ENCODE measurements at places on chromosomes 1 and 21. TPM values are rescaled to one million over a fixed set of nuclear protein-coding genes. Genes with fewer than 3 reads are reported as not detected.

The HSPA6 gene
- total RNA-seq, result 0.47 TPM

The LENEP gene
- total RNA-seq, result 0.91 TPM

The DSCAM gene
- not detected for total RNA-seq

The PPIAL4G gene
- total RNA-seq, result 0.26 TPM

DNA sequence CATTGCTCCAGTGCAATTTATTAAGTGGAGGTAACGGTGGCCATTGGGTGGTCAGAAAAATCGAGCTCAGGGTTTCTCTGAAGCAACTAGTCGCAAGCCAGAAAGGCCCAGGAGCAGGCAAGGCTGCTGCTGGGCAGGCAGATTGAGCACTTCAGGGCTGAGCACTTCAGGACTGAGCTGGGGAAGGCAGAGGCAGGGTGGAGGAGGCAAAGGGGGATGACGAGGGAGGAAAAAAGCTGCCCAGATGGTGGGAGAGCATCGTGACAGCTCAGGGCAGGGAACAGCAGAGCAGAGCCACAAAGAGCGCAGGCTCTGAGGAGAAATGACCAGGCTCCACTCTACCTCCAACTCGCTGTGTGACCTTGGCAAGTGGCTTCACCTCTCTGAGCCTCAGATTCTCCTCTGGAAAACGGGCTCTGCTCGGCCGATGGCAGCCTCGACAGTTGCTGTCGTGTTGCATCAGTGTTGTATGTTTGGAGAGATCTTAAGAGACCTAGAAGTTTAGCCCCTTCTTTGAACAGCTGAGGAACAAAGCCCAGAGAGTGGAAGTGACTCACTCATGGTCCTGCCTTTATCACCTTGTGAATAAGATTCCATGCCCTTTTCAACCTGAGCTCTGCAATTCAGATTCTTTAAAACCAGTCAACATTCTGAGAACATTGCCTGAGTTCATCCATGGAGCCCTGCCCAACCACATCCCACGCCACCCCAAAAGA lies 141.4 kb downstream of the SYF2 start:
- peaks cover 43% of the 10 kb centered on the region for H3K27me3 ChIP-seq
- no peak overlapping the region for H3K4me3 ChIP-seq
- H3K4me1 ChIP-seq, result peaks cover 25% of the 10 kb centered on the region
- H3K27ac ChIP-seq, result no peak overlapping the region
- peaks cover 12% of the 10 kb centered on the region for H3K36me3 ChIP-seq

DNA sequence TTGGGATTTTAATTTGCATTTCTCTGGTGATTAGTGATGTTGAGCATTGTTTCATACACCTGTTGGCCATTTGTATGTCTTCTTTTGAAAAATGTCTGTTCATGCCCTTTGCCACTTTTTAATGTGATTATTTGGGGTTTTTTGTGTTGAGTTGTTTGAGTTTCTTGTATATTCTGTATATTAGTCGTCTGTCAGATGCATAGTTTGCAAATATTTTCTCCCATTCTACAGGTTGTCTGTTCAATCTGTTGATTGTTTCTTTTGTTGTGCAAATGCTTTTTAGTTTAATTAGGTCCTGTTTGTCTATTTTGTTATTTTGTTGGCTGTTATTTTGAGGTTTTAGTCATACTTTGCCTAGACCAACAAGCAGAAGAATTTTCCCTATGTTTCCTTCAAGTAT lies 164.0 kb upstream of the CXADR start:
- H3K4me3 ChIP-seq, result no peak overlapping the region
- no peak for DNase-seq

- no peak overlapping the region for H3K27ac ChIP-seq
- peaks cover 6% of the 10 kb centered on the region for H3K27me3 ChIP-seq
- peaks cover 2% of the 10 kb centered on the region for H3K4me1 ChIP-seq
- H3K4me3 ChIP-seq, result no peak overlapping the region
Observed at GRCh38 chr1:31579374-31579773, 3.1 kb downstream of the TINAGL1 start.

GRCh38 chr1:29084196-29084521 lies 39.5 kb downstream of the TMEM200B start:
- H3K27ac ChIP-seq, result no peak overlapping the region
- H3K4me1 ChIP-seq, result no peaks in the 10 kb centered on the region
- H3K4me3 ChIP-seq, result no peak overlapping the region
- no peaks in the 10 kb centered on the region for H3K36me3 ChIP-seq

DNA sequence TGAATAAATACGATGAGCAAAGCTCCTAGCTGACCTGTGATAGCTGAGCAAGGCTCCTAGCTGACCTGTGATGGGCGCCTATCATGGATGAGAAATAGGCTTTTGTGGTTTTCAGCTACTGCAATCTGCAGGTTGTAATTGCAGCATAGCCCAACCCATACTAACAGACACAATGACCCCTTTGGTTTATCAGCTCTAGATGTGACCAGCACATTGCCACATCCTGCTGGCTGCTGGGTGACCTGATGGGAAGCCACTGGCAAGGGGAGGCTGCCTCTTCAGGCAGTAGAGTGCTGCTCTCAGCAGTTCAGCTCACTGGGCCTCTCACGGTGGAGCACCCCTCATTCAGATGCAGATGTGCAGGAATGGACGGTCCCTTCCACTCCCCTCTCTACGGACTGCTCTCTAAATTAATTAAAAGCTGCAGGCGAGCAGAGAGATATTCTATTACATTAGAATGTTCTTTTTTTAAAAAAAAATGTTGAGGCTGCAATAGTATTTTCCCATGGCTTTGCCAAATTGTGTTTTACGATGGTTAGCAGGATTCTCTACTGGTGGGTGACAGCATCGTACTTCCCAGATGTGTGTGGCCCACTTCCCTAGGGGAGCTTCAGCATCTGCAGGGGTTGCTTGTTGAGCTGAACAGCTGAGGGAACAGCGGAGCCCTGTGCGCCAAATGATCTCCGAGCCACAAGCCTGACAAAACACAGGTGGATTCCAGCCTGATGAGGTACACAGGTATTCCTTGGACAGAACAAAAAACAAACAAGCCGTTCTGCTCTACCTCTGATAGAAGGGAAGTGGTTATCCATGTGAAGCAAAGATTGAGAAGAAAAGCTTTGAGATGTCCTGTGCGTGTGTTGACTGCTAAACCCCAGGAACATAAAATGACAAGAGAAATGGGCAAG lies 65.0 kb downstream of the SYT6 start:
- H3K36me3 ChIP-seq, result no peaks in the 10 kb centered on the region
- no peak overlapping the region for H3K4me3 ChIP-seq
- H3K27me3 ChIP-seq, result peaks cover 43% of the 10 kb centered on the region
- no peak overlapping the region for H3K27ac ChIP-seq

DNA sequence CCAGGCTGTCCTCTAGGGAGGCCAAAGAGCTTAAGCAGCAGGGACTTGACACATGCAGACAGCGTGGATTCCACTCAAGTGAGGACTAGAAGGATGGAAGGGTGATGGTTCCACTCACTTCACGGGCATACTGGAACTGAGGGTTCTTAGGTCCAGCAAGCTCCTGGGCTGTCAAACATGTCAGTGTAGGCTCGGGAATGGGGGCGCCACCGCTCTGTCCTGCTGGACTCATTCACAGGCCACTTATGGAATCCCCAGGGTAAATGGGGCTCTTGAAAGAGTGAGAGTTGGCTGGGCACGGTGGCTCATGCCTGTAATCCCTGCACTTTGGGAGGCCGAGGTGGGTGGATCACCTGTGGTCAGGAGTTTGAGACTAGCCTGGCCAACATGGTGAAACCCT lies 27.7 kb upstream of the CSF3R start:
- H3K4me1 ChIP-seq, result peaks cover 15% of the 10 kb centered on the region
- H3K27ac ChIP-seq, result no peak overlapping the region
- H3K27me3 ChIP-seq, result peaks cover 23% of the 10 kb centered on the region
- H3K4me3 ChIP-seq, result no peak overlapping the region
- no peaks in the 10 kb centered on the region for H3K36me3 ChIP-seq

DNA sequence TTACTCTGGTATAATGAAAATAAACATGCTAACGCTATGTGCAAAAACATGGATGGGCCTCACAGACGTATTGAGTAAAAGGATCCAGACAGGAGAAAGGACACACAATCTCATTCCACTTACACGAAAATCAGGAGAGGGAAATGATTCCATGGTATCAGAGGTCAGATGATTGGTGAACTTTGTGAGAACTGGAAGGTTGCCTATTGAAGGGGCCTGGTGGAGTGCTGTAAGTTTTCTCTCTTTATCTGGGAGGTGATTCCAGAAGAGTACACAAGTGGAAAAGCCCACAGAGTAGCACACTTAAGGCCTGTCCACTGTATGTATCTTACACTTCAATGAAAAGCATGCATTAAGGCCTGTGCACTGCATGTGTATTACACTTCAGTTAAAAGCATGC lies 9.6 kb downstream of the GSTM2 start:
- no peaks in the 10 kb centered on the region for H3K36me3 ChIP-seq
- H3K27me3 ChIP-seq, result no peaks in the 10 kb centered on the region
- DNase-seq, result no peak
- H3K4me3 ChIP-seq, result no peak overlapping the region
- H3K27ac ChIP-seq, result no peak overlapping the region

DNA sequence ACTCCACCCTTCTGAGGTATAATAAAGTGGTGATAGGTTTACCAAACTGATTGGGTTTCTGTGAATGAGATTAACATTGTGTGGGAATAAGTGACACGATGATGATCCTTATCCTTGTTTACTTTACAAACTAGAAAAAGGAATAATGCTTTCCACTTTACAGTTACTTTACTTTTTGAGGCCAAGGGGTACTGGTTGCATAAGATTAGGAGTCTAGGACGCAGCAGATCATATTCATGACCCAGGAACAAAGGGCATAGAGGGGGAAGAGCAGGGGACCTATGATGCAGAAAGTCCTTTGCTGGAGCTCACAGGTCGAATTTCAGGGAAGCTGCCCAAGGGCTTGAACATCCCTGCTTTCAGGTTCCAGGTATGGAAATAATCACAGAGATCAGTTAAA lies 20.4 kb downstream of the FGGY start:
- H3K4me1 ChIP-seq, result peaks cover 41% of the 10 kb centered on the region
- H3K27ac ChIP-seq, result peak overlapping the region; percentile 65
- peaks cover 10% of the 10 kb centered on the region for H3K36me3 ChIP-seq
- no peak overlapping the region for H3K4me3 ChIP-seq

GRCh38 chr1:230057681-230058565 lies 9.1 kb upstream of the GALNT2 start:
- peaks cover 24% of the 10 kb centered on the region for H3K27me3 ChIP-seq
- no peak for DNase-seq
- no peak overlapping the region for H3K4me3 ChIP-seq
- no peak overlapping the region for H3K27ac ChIP-seq
- peaks cover 4% of the 10 kb centered on the region for H3K36me3 ChIP-seq

DNA sequence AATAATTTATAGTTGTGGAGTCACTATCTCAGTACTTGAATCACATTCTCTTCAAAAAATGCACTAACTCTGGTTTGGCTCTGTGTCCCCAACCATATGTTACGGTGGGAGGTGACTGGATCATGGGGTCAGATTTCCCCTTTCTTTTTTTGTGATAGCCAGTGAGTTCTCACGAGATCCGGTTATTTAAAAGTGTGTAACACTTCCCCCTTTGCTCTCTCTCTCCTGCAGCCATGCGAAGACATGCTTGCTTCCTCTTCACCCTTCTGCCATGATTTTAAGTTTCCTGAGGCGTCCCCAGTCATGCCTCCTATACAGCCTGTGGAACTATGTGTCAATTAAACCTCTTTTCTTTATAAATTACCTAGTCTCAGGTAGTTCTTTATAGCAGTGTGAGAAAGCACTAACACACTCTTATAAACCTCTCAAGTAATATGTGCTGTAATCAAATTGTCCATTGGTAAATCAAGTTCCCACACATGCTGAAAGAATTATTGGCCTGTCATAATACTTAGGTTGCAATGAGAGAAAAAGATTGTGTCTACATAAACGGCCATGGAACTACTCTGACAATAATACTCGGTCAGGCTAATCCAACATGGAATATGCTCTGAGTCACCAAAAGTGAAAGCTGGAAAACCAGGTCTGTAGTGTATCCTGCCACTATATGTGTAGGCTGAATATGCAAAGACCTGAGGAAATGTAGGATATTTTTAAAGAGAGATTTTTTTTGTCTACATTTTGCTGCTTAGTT lies 107.5 kb downstream of the SLC44A5 start:
- H3K4me3 ChIP-seq, result no peak overlapping the region
- H3K27me3 ChIP-seq, result no peaks in the 10 kb centered on the region
- no peaks in the 10 kb centered on the region for H3K36me3 ChIP-seq
- DNase-seq, result no peak
- no peak overlapping the region for H3K27ac ChIP-seq

DNA sequence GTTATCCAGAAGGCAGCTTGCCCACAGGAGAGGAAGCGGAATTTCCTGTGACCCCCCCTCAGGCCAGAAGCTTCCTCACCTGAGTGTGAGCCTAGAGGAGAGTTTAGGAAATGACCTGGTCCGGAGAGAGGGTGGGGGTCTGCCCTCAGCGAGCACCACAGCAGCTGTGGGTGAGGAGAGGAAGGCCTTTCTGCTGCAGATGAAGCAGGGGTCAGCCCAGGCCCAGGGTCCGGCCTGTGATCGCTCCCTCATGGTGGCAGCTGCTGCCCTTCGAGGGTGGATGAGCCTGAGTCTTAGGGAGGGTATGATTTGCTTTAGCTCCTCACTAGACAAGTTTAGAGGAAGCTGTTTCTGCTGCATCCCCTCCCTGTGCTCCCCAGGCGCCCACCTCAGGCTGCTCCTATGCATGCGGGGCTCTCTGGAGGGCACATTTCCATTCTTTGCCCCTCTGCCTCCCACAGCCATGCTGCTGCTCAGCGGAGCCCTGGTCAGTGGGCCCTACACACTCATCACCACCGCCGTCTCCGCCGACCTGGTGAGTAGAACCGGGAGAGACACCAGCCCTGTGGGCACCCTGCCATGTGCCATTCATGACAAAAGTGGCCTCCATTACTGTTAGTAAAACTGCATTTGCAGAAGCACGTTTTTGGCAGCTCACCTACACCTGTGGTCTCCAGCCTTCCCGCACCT lies 53.0 kb downstream of the SLC37A1 start:
- H3K27me3 ChIP-seq, result no peaks in the 10 kb centered on the region
- no peaks in the 10 kb centered on the region for H3K36me3 ChIP-seq
- peaks cover 2% of the 10 kb centered on the region for H3K4me1 ChIP-seq
- H3K27ac ChIP-seq, result no peak overlapping the region

All from activated CD8-positive, alpha-beta memory T cell treated with anti-CD3 and anti-CD28 coated beads, Interleukin-2, amount 10 ng/mL, durations not matched to agents 7 days and 5 days (primary cell).